ENCODE measurements at places on chromosomes 3 and 15.
A peak's percentile ranks its signal among the peaks of the same experiment; 100 is the strongest.

GRCh38 chr3:129492691-129493090 is 35.7 kb upstream of the RHO start:
- no peak for DNase-seq

GRCh38 chr3:29764041-29764440 is 483.2 kb downstream of the RBMS3 start:
- DNase-seq: no peak

GRCh38 chr3:173849489-173849888 is 451.9 kb downstream of the NLGN1 start:
- no peak for DNase-seq

DNA sequence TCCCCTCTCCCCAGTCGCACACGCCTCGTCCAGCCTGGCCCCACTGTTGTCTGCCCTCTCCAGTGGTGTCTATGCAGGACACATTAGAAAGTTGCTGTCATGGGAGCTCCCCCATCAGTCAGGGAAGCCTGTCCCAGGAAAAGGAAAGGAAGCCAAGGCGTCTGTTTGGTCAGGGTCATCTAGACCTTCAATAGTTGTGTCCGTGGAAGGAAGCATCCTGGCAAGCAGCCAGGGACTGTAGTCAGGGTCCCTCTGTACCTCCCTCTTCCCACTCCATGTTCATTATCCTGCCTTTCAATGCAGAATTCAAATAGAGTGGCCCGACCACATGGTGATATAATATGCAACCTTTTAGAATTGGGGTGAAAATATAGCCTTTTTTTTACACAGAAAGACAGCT is 60.7 kb upstream of the RAB6B start:
- no peak for DNase-seq

DNA sequence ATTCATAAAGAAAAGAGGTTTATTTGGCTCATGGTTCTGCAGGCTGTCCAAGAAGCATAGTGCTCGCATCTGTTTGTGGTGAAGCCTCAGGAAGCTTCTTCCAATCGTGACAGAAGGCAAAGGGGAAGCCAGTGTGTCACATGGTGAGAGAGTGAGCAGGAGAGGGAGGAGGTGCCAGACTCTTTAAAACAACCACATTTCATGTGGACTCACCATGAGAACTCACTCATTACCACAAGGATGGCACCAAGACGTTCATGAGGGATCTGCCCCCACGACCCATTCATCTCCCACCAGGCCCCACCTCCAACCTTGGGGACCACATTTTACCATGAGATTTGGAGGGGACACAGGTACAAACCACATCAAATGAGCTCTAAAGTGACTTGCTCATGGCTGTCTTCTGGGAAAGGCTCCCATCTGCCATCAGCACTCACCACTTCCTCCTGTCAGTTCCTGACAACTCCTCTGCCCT is 327.3 kb upstream of the TLE3 start:
- DNase-seq: no peak

DNA sequence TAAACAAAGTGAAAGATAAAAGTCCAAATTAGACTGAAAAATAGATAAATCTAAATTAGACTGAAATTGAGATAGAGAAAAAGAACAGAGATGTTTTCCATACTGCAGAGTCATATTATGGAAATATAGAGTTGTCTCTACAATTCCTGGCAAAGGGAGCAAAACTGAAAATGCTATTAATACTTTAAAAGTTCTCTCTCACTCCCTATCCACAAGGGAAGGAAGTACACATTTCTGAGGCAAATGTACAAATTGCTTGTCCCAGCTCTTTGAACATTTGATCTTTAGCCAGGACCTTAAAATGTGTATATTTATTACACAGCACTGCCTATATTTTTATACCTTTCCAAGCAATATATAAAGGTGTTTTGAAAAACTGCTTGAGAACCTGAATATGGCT is 225.1 kb upstream of the SEMA6D start:
- DNase-seq: no peak

GRCh38 chr15:50544368-50544767 is 2.1 kb downstream of the USP50 start:
- no peak for DNase-seq

DNA sequence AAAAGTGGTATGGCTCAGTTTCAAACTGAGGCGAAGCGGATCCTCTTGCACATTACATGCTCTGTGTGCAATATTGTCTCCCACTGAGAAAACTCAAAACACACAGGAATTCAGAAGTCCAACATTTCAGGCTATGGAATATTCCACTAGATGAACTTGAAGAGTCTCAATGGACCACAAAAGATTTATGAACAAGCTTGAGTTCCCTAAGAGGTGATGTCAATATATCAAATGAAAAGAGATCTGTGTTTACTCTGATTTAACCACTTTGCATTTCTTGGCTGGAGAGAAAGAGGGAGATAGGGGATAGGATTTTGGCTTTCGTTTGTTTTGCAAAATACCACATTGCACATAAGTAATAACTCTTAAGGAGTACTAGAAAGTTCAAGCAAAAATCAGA is 20.3 kb downstream of the PDZRN3 start:
- DNase-seq: no peak

- peak; percentile 79 for DNase-seq
These were observed 44.0 kb downstream of the CD200 start for GRCh38 chr3:112376992-112377391.

DNA sequence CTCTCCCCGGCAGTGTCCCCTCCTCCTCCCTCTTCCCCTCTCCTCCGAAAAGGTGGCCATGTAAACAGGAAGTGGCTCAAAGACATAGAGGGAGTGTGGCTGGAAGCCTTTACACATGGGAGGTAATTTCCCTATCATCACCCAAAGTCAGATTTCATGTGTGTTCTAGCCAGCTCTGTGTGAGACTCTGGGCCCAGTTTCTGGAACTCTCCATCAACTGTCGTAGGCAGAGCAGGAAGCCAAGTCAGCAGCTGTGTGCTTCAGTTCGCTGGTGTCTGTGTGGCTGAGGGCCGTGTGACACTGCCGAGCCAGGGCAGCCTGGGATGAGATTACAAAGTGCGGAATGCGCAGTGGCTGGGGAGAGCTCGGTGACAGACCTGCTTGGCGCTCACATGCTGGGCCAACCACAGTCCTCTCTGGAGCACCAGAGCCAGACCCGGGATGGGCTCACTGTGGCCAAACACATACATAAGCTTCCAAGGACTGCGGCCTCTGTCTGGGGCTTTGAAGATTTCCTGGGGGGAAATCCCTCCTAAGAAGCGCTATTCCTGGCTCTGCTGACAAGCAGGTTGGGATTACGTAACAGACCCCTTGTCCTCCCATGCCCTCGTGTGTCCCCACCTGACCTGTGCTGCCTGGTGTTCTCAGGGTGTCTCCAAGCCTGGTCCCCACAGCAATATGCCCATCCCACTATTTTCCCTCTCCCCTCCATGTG is 50.7 kb downstream of the UMPS start:
- peak; percentile 23 for DNase-seq

- DNase-seq: no peak
These were observed 31.0 kb downstream of the NR2F2 start for GRCh38 chr15:96361309-96362010.

DNA sequence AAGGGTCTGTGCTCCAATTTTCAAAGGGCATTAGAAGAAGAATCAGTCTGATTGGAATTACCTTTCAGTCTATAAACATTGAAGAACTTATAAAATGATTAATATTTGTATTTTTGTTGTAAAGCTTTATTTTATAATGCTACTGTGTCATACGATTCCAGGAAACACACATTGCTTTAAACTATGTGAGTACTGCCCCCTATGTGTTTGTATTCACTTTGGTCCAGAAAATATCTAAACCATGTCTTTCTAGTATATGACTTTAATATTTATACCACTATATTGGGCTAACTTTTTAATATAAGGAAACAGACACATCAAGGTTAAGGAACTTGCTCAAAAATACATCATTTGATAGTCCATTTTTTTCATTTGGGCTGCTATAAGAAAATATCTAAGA is 3.2 kb upstream of the RIOX2 start:
- no peak for DNase-seq

DNA sequence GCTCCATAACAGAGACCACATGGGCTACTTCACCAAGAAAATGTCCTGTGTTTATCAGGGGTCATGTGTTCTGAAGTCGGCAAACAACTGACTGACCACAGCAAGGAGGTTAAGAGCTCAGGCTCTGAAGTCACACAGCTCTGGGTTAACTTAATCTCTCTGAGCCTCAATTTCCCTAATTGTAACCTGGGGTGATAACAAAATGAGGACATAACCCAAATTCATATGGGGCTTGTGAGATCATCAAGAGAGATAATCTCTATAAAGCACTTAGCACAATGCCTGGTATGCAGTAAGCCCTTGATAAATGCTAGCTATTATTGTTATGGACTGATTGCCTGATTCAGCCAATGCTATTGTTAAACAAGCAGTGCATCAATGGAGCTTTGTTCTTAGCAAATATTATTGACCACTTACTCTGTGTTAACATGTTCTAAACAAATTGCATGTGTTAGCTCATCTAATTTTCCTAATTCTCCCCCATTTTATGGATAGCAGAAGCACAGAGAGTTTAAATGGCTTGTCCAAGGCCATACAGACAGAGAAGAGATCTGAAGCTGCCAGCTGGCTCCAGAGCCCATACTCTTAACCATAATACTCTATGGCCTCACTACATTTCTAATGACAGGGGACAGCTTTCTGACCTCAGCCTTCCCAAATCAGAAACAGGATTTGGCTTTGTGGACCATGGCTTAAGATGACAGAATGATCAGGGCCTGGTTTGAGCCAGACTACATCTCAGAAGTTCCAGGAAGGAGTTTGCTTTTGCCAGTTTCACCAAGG is 78.3 kb downstream of the SHQ1 start:
- DNase-seq: no peak

DNA sequence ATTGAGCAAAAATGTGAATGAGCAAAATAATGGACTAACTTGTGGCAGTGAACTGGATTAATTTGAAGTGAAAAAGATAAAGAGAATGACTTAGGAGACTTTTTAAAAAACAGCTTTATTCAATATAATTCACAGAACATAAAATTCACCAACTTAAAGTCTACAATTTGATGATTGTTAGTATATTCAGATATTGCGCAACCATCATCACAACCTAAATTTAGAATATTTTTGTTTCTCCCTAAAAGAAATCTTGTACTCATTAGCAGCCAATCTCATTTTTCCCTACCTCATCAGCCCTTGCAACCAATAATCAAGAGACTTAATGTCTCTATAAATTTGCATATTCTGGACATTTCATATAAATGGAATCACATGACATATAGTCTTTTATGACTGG is 496.5 kb downstream of the IGSF11 start:
- no peak for DNase-seq

GRCh38 chr3:2452249-2452648 is 353.6 kb downstream of the CNTN4 start:
- DNase-seq: no peak

- DNase-seq: peak; percentile 66
These were observed 34.7 kb downstream of the NIPA2 start for GRCh38 chr15:22872936-22873701.

DNA sequence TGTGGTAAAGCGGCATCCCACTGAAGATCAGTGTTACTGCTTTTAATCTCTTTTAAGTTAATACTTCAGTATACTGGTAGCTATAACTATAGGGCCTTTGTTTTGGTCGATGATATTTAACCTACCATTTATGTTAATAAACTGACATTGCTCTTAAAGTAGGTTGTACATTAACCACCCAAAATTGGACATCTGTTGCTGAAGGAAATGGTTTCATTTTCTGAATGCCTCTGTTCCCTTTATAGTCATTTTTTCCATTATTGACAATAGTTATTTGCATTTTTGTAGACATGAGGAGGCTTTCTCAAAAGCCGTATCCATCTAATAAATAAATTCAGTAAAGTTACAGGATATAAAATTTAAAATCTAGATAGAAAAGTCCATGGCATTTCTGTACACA is 252.4 kb upstream of the UBE2E1 start:
- DNase-seq: no peak

GRCh38 chr3:39804951-39805350 is 4.5 kb upstream of the MYRIP start:
- DNase-seq: peak; percentile 22

- peak; percentile 89 for DNase-seq
These were observed 6.0 kb upstream of the SRP14 start for GRCh38 chr15:40044717-40045571.

GRCh38 chr3:88986834-88987233 is 120.6 kb upstream of the EPHA3 start:
- DNase-seq: peak; percentile 2

DNA sequence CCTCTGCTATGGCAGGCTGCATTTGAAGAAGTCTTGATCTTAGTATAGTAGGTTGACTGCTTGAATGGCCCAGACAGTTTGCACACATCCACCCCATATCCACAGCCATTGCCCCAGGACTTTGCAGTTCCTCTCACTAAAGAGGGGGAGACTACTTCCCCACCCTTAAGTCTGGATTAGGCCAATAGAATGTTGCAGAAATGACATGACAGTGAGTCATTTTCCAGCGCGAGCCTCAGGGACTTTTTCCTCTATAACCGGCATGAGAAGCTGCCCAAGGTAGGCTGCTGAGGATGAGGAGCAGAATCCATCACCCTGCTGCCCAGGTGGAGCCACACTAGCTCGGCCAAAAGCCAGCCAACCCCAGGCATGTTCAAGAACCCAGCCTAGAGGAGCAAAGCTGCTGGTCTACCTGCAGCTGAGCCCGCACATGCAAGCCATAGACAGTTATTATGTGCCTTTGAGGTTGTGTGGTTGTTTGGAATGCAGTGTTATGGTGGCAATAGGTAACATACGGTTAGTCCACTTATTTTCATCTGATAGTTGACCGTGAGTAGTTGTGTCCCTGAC is 113.9 kb downstream of the TLE3 start:
- DNase-seq: peak; percentile 57

GRCh38 chr3:42829628-42830436 is 20.6 kb downstream of the ACKR2 start:
- no peak for DNase-seq

DNA sequence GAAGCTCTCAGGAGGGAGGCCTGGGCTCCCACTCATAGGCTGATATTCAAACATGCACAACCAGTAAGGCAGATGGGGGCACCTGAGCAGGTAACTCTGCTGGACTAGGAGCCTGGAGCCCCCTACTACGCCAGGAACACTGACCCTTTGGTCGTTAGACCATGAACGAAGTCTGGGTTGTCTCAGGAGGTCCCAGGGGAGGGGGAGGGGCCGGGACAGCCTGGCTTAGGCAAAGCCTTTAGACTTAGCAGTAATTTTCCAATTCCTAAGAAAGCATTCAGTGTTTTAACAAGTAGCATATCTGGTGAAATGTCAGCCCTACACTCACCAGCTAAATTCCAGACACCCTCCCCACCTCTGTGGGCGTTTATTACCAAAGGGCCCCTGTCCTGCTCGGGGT is 67.4 kb upstream of the ST8SIA2 start:
- no peak for DNase-seq
